GF-D8 (cell line): ENCODE measurements at places on chromosomes 2 and 18.

DNA sequence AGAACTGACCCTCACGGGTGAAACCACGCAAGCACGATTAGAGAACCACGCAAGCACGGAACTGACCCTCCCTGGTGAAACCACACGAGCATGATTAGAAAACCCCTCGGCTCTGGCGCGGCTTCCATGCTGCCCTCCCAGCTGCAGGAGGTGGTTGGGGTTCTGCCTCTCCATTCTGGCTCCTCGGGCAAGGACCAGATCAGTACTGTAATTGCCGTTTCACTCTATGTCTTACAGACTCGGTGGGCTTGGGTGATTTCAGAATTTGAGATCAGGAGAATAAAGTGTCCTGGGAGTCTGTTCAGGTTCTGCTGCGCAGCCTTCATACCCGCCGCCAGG, 58.3 kb upstream of the KCNG2 start:
- no peak for DNase-seq

- peak; percentile 37 for DNase-seq
These were observed 73.4 kb downstream of the ACTR2 start for GRCh38 chr2:65300761-65301711.

DNA sequence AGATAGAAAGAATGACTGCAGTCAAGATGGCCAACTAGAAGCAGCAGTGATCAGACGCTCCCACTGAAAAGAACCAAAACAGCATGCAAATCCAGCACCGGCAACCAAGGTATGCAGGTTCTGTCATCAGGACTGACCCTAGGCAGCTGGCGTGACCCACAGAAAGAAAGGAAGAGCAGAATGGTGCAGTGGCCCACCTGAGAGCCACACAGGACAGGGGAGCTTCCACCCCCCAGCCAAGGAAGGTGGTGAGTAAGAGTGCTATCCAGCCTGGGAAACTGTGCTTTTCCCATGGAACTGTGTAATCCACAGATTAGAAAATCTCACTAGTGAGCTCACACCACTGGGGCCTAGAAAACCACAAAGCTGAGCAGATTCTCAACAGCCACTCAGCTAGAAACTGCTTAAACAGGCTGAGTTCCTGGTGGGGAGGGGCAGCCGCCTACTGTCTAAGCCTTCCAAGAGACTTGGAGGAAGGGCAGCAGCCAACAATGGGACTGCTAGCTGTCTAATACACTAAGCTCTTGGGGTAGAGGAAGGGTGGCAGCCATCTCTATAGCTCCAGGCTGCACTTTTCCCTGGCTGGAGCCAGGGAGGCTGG, 127.9 kb downstream of the EVA1A start:
- no peak for DNase-seq

GRCh38 chr2:62302631-62303435, 106.9 kb downstream of the B3GNT2 start:
- no peak for DNase-seq

DNA sequence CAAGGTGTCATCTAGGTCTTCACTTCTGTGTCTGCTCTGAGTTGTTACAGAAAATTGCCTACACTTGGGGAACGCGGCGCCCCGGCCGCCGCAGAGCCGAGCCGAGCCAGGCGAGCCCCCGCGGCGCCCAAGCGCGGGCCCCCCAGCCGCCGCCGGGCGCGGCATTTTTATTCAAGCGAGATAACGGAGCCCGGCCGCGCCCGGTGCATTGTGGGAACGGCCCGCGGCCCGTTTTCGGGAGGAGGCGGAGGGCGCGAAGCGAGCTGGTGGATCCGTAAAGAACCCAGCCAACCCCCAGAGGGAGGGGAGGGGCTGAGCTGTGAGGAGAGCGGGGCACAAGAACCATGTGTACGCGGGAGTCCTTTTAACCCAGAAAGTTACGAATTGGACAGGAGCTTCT, 191.8 kb downstream of the FTCDNL1 start:
- DNase-seq, result no peak

DNA sequence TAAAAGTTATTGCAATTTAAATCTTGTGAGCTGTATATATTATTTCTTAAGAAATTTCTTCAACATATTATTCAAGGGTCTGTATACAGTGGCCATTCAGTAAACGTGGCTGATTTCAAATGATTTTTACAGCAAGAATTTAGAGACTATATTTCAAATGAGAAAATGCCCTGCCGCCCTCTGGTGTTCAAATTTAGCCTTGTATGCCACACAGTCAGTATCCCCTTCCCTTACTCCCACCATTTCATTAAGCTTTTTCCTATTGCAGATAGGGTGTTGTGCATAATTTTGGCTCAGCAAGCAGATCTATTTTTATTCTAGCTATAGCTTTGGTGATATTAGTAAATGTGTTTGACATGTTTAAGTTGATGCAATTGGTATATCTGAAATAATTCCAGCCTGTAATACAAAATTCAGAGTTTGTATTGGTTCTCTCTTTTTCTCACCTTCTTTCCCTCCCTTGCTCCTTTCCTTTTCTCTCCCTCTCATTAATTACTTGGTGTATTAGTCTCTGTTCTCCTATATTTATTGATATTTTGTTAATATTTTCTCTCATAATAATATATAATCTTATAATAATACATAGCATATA, 22.8 kb upstream of the SCN7A start:
- no peak for DNase-seq

GRCh38 chr2:167212014-167212648, 323.9 kb downstream of the XIRP2 start:
- no peak for DNase-seq

GRCh38 chr2:102000813-102001766, 9.3 kb downstream of the IL1R2 start:
- no peak for DNase-seq

DNA sequence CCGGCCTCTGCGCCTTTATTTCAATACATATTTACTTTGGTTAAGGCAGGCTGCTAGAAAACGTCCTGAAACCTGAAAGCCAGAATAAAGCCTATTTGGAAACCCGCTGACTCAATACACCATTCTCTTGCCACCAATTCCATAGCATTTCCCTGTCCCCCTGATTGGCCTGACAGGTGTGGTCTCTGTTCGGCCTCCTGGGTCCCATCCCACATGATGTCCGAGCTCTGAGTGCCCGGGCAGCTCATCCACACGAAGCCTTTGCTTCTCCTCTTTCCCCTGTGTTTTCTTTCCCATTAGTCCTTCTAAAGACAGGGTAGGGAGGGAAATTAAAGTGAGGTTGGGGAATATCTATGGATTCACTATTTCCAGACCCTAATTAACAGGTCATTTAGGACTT, 42.6 kb upstream of the ZNF516 start:
- DNase-seq, result no peak

GRCh38 chr18:23386317-23386716, 66.8 kb upstream of the RIOK3 start:
- no peak for DNase-seq

DNA sequence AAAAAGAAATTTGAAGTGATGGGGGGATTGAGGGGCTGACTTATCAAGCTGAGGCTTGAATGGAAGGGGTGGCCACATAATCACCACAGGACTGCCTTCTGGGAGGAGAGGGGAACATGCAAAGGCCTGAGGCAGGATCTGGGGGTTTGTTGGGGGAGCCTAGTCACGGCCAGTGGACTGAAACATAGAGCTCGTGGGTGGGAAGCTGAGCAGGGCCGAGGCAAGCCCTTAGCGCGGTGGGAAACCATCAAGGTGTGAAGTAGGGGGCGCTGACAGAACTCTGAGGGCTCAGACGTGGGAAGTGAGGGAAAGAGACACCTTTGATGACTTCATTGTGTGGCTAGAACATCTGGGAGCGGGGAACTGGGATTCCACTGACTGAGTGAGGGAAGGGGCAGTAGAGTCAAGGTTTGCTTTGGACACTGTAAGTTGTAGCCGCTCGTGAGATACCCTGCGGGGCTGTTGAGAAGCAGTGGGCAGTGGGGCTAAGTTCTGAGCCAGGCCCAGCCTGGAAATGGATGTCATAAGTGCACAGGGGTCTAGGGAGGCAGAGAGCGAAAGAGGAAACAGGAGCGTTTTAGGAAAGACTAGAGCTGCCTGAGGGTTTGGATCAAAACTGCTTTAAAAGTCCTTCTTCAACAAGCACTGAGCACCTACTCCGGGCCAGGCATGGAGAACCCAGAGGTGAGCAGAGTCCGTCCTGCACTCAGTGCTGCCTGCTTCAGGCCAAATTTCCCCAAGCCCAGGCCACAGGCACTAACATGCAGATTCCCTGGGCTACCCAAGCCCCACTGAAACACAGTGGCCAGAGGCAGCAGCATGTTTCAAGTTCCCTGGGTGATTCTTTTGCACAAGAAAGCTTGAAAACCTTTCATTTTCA, 686 bp upstream of the SNORC start:
- DNase-seq, result no peak

GRCh38 chr18:63518178-63519012, 23.8 kb upstream of the SERPINB12 start:
- peak; percentile 30 for DNase-seq

- no peak for DNase-seq
These were observed 27.0 kb upstream of the THUMPD2 start for GRCh38 chr2:39805936-39806608.

DNA sequence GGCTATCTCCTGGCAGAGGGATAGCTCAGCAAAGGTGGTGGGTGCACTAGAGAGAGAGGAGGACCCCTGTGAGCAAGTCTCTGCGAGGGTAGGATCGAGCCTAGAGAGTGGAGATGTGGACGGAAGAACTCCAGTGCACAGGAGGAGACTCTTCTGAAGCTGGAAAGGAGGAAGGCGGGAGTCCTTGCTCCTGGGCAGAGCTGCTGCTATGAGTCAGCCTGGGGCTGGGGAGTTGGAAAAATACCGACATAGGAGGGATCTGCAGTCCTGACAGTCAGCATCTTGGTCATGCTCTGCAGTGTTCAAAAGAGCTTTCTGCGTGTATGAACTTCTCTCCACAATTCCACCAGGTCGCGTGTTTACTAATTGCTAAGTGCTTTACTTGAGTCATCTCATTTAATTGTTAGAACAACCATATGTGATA, 233.8 kb downstream of the LDLRAD4 start:
- no peak for DNase-seq

- no peak for DNase-seq
These were observed 171.9 kb downstream of the FHOD3 start for GRCh38 chr18:36469461-36469860.

DNA sequence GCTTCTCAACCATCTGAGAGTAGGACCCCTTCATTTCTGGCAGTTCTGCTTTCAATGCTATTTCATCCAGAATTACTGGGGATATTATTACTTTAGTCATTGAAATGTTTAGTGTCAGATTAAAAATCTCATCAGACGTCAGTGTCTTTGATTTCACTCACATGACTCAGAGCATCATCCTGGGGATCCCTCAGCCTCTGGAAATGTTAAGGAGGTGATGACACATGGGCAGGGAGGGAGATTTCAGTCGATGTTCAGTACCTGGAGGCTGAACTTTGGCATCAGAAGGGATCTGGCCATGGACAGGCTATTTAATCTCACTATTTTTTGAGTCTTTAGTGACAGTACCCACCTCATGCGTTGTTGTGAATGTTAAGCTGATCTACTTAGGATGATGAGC, 39.1 kb downstream of the OSBPL6 start:
- DNase-seq, result no peak

DNA sequence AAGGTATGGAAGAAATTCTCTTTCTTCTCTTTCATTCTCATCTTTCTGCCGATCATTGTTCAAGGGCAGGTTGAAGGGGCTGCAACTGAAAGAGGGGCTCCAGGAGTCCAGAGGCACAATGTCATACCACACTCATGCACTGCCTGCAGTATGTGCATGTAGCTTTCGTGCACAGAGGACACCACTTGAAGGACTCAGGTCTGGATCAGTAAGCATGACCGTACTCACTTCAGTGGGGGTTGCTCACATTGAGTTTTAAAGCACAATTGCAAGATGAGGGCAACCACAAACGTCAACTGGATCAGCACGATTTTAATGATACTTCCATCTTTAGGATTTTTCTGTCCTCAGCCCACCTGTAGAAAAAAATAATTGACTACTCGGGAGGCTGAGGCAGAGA, 84.6 kb downstream of the SP3 start:
- no peak for DNase-seq

DNA sequence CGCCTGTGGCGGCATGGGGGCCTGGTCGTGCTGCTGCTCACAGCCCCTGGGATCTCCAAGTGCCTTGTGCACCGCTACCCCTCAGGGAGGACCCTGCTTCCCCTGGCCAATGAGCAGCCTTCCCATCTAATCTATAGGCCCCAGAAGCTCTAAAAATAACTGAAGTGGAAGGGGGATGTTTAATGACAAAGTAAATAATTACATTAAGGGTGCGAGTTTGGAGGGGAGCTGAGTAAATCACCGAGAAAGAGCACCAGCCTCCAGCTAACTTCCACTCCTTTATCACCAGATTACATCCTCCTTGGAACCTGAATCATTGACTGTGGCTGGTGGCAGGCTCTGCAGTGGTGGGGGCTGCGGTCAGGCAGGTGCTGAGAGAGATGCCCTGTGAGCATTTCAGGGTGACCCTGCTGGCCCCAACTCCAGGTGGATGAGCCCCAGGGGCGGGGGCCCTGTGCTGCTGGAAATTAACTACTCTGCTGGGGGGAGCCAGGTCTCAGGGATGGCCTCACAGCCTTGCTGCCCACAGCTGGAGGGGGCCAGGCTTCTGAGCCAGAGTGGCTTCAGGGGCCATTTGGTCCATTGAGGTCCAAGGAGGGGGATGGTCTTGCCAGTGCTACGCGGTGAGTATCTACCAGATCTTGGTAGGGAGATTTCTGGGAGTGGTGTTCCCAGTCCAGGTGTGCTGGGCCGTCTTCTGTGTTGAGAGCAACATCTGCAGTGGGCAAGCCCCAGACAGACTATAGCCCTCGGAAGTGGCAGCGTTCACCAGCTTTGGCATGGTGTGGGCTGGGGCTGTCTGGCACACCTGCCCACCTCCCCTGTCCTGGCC, 74.2 kb downstream of the GLI2 start:
- no peak for DNase-seq

- DNase-seq, result peak; percentile 44
These were observed 50.4 kb upstream of the SMIM21 start for GRCh38 chr18:75477900-75478299.

- DNase-seq, result no peak
These were observed 3.1 kb upstream of the TMEM185B start for GRCh38 chr2:120226316-120226715.
